ENCODE measurements at places on chromosomes 12 and 14. TPM values are rescaled to one million over a fixed set of nuclear protein-coding genes. Genes with fewer than 3 reads are reported as not detected.

- DNase-seq: no peak
These were observed 168.7 kb upstream of the HIF1A start for GRCh38 chr14:61526405-61527312.

DNA sequence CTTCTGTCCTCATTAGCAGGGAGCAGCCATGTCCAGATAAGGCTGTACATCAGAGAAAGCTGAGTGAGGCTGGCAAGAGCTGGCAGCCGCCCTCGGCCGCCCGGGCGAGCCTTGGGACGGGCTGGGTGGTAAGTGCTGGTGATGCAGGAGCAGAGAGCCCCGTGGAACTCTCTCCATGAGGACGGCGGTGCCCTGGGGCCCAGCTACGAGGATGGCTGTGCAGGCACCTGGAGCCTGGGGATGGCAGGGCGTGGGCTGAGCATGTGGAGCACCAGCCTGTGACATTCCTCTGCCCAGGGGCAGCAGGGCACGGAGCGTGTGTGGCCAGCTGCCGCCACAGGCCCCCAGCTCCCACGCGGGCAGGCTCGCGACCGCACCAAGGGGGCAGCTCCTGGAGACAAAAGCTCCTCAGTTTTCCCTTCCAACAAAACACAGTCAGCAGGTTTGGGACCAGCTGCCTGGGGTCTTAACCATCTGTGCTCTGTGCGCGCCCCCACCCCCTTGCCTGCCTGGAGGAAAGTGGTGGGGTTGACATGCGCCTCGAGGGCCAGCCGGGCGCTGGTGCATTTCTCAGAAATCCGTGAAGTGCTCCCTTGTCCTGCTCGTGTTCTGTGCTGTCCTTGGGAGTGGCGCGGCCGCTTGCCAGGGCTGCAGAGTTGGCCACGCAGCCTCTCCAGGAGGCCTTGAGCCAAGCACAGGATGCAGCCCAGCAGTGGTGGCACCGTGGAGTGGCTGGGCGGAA is 21.4 kb downstream of the PACS2 start:
- no peak for DNase-seq

DNA sequence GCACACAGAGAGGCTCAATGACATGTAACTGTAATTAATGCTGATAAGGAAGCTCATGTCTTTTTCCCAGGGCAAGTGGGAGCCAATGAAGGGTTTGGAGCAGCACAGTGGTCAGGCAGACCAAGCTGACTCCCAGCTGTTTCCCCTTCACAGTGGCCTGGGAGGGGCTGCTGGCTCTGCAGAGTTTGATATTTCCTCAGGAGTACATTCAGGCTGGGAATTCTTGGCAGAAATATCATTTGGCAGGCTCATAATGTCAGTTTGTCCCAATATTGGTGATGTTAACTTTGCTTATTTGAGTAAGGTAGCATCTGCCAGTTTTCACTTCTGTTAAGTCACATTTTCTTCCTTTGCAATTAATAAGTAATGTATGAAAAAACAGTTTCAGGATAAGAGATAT is 247.0 kb downstream of the EMP1 start:
- DNase-seq: no peak

DNA sequence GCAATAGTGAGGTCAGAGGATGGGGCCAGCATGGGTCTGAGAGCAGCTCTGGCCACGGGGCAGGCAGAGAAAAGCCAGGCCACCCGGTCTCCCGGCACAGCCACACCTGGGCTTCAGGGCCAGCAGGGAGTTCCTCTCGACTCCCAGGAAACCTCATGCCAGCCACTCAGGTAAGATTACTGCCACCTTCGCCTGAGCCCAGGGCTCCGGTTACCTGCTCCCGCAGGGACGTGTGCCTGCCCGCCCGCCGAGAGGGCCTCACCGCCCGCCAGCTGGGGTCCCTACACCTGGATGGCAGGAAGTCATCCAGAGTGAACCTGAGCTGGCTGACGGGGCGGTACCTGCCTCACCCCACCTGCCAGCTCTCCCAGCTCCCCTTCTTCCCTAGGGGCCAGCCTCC is 7.3 kb downstream of the JAG2 start:
- DNase-seq: no peak

DNA sequence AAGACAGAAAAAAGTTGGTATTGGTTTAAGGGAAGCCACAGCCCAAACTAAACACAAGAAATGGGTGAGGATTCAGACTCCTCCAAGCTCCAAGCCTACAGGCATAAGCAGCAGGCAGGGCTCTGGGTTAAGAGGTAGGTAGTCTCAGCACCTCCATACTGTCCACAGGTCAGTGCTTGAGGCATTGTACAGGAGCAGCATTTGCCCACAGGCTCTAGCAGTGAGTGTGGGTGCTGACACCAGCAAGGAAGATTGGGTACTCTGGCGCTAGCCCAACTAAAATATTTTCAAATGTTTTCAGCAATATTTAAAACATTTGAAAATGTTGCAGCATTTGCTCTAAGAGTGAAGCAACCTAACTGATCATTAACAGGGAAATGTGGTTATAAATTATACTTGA is 33.1 kb downstream of the FERMT2 start:
- no peak for DNase-seq

GRCh38 chr12:72024613-72025012 is 86.0 kb downstream of the TPH2 start:
- no peak for DNase-seq

GRCh38 chr14:90332271-90332584 is 487 bp upstream of the NRDE2 start:
- no peak for DNase-seq

DNA sequence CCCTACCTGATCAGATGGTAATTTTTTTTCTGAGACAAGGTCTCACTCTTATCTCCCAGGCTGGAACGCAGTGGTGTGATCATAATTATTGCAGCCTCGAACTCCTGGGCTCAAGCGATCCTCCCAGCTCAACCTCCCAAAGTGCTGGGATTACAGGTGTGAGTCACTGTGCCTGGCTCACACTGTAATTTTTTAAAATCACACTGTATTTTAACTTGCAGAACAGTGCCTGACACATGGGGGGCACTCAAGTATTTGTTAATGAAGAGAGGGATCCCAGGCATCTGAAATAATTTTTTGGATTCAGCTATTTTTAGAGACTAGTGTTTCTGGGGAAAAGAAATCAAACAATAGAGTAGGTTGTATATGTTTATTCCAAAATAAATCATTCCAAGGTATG is 21.7 kb downstream of the LIMA1 start:
- DNase-seq: no peak

GRCh38 chr12:128940974-128941373 is 87.7 kb downstream of the GLT1D1 start:
- no peak for DNase-seq

Gene IAPP
- total RNA-seq: not detected
